GM18507 (cell line): ENCODE measurements at places on chromosomes 5 and 9.

- no peak for DNase-seq
These were observed 156.6 kb downstream of the MPDZ start for GRCh38 chr9:13122756-13123369.

DNA sequence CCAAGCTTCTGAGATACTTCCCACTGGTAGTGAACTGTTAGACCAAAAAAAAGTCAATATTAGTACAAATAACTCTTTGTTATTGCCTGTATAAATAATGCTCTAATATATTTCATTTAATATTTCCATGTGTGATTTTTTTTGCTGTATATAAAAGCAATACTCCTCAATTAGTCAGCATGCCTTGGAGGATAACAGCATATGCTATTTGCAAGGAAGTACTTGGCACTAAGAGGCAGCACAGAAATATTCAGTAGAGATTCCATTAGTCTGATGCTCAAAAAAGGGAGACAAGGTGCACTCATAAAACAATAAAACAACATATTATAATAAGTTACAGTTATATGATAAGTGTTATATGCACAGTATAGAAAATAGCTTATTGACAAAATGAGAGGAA, 296.6 kb upstream of the MPDZ start:
- DNase-seq = no peak

DNA sequence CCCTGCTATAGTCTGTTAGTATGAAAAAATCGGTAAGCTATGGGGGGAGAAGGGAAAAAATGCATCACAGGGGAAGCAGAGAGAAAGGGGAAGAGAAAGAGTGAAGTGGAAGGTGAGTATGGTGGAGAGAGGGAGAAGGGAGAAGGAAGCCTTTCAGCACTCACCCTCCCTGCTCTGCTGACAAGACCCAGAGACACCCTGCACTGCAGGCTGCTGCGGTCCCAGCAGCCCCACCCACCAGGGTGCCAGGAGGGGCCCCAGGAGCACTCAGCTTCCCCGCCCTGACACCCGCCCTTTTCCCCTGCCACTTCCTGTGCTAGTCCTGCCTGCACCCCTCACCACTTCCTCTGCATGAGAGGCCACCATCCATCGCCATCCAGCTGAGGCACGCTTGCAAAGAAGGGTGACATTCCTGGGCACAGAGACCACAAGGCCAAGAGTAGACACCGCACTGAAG, 12.7 kb downstream of the STK10 start:
- peak; percentile 73 for DNase-seq

DNA sequence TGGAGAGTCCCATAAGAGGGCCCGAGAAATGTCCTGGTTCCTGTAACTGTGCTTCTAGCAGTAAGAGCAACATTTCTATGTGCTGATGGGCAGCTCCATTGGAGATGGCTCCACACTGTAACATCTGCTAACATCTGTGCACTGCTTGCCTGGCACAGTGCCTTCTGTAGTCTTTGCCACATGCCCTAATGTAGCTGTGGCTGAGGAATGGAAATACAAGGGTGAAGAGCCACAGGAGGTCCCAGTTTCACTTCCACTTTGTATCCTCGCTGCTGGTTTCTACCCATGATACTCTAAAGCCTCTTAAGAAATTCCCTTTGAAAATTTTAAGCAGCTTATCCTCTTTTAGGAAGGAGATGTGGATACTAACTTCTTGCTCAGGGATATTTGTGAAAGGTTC, 97.4 kb downstream of the HOMER1 start:
- DNase-seq = peak; percentile 18

GRCh38 chr9:136759001-136759400, 958 bp upstream of the LCN8 start:
- DNase-seq = no peak

DNA sequence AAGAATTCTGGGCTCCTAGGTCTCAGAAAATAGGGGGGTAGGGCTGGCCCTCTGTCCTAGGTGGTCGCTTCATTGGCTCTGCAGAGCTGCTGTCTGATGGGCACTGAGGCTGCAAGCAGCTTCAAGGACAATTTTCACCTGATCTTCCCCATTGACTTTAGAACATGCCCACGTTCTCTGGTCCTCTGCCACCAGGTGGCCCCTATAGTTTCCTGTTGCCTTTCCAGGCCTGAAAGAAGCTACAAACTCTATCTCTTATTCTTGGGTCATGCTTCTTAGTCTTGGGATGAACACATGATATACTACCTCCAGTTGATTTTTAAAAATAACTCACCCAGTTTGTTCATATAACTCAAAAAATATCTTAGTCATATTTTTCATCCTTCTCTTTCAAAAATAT, 26.3 kb downstream of the SPZ1 start:
- peak; percentile 25 for DNase-seq

DNA sequence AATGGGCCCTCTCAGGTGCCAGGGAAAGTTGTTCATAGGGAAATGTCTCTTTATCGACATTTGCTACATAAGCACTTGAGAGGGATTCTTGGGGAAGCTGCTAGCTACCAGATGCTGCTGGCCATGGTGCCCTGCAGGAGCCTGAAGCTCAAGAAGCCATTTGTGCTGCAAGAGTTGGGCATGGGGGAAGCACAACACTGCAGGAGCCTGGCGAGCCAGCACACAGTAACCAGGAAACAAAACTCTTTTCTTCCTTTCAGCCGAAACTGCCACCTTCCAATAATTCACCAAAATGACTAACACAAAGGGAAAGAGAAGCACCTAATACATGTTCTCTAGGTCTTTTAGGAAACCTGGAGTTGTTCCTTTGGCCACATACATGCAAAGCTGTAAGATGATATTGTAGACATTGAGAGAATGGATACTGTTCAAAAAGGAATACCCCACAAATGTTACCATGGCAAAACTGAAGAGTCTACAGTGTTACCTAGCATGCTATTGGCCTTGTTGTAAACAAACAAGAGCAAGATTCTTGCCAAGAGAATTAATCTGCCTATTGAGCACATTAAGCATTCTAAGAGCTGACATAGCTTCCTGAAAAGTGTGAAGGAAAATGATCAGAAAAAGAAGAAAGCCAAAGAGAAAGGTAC, 26.1 kb upstream of the LARP1 start:
- no peak for DNase-seq

- no peak for DNase-seq
These were observed 71.3 kb downstream of the RASEF start for GRCh38 chr9:82991671-82992070.
